Right cardiac atrium (tissue), 5 donors: ENCODE measurements at places on chromosomes 1 and 21. TPM values are rescaled to one million over a fixed set of nuclear protein-coding genes. Genes with fewer than 3 reads are reported as not detected.

XKR8 gene
- 6.9 TPM for total RNA-seq

SMIM1 gene
- 44.2 TPM for total RNA-seq

FBLIM1 gene
- total RNA-seq = 112 TPM

NES gene
- 189 TPM for total RNA-seq

HHIPL2 gene
- total RNA-seq = 0.14 TPM

OTUD3 gene
- total RNA-seq = 4.9 TPM

PGLYRP3 gene
- not detected for total RNA-seq

PLXNA2 gene
- total RNA-seq = 16.4 TPM

FCRL6 gene
- total RNA-seq = 0.54 TPM

HPCA gene
- total RNA-seq = not detected

CR1L gene
- not detected for total RNA-seq

NR1I3 gene
- total RNA-seq = not detected

FAM43B gene
- total RNA-seq = 3.6 TPM

ELOVL1 gene
- total RNA-seq = 47.1 TPM

S100A2 gene
- 0.97 TPM for total RNA-seq

ADGRB2 gene
- total RNA-seq = 13.8 TPM

CD1B gene
- not detected for total RNA-seq

PPIAL4G gene
- not detected for total RNA-seq

AQP10 gene
- 0.12 TPM for total RNA-seq

FAM177B gene
- total RNA-seq = not detected

PTPRF gene
- total RNA-seq = 11.6 TPM

DNAJC6 gene
- 26.8 TPM for total RNA-seq

MMP23B gene
- 18.7 TPM for total RNA-seq

GABPA gene
- total RNA-seq = 20.0 TPM

TESK2 gene
- total RNA-seq = 4.2 TPM

SOX13 gene
- 11.4 TPM for total RNA-seq
